ENCODE measurements at places on chromosomes 2 and 18. TPM values are rescaled to one million over a fixed set of nuclear protein-coding genes. Genes with fewer than 3 reads are reported as not detected.

Gene FEV
- not detected for total RNA-seq

DNA sequence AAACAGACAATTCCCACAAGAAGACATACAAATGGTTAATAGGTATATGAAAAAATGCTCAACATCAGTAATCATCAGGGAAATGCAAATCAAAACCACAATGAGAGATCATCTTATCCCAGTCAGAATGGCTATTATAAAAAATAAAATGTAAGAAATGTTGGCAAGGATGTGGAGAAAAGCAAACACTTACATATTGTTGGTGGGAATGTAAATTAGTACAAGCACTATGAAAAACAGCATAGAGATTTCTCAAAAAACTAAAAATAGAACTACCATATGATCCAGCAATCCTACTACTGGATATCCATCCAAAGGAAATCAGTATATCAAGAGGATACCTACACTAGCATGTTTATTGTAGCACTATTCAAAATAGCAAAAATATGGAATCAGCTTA, 186.6 kb downstream of the NOL4 start:
- no peak overlapping the region for H3K27ac ChIP-seq
- H3K4me1 ChIP-seq, result no peaks in the 10 kb centered on the region
- H3K36me3 ChIP-seq, result no peaks in the 10 kb centered on the region
- H3K4me3 ChIP-seq, result no peak overlapping the region
- DNase-seq, result no peak

- no peak overlapping the region for H3K27ac ChIP-seq
- H3K4me1 ChIP-seq, result peaks cover 4% of the 10 kb centered on the region
- no peaks in the 10 kb centered on the region for H3K27me3 ChIP-seq
- H3K36me3 ChIP-seq, result peaks cover 20% of the 10 kb centered on the region
- no peak overlapping the region for H3K4me3 ChIP-seq
- peak; percentile 51 for DNase-seq
These were observed 19.3 kb downstream of the GALM start for GRCh38 chr2:38685116-38685735.

DNA sequence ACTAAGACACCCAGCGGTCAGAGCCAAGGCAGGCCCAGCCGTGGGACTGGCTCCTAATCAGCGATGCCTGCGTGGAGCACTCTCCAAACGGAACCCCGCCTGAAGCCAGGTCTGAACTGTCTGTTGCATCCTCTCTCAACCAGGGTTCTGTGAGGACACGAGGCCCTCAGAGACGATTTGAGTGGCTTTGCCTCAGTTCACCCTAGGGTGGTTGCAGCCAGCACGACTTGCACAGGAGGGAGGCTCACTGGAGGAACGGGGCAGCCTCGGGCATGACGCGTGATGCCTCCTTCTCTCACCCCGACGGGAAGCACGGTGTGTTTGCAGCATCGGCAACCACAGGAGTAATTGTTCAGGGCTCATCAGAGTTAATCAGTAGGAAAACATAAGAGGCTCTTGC, 336.4 kb downstream of the EIPR1 start:
- no peaks in the 10 kb centered on the region for H3K27me3 ChIP-seq
- no peaks in the 10 kb centered on the region for H3K4me1 ChIP-seq
- H3K36me3 ChIP-seq, result no peaks in the 10 kb centered on the region
- no peak for DNase-seq

GRCh38 chr2:22701561-22702160, 683.3 kb upstream of the KLHL29 start:
- no peaks in the 10 kb centered on the region for H3K36me3 ChIP-seq
- no peaks in the 10 kb centered on the region for H3K27me3 ChIP-seq
- no peak overlapping the region for H3K27ac ChIP-seq
- H3K4me3 ChIP-seq, result no peak overlapping the region

GRCh38 chr18:45379903-45380302, 235.4 kb upstream of the SLC14A2 start:
- DNase-seq, result no peak
- H3K27me3 ChIP-seq, result no peaks in the 10 kb centered on the region
- no peaks in the 10 kb centered on the region for H3K4me1 ChIP-seq
- H3K27ac ChIP-seq, result no peak overlapping the region
- no peak overlapping the region for H3K4me3 ChIP-seq
- H3K36me3 ChIP-seq, result no peaks in the 10 kb centered on the region

Gene SULT1C2
- 1.2 TPM for total RNA-seq

Gene ADRA2B
- total RNA-seq, result under 0.01 TPM

Gene SCYGR4
- not detected for total RNA-seq

Gene DOK6
- total RNA-seq, result 2.7 TPM

Gene PPP3R1
- total RNA-seq, result 29.7 TPM

Measured in osteoblast (primary cell).